ENCODE measurements at places on chromosomes 5 and 9.

GRCh38 chr5:141431286-141431685 lies 979 bp downstream of the PCDHGA12 start:
- no peak for DNase-seq

- DNase-seq, result no peak
These were observed 106.5 kb downstream of the NFIB start for GRCh38 chr9:14207352-14207995.

- DNase-seq, result no peak
These were observed 17.7 kb downstream of the TTLL11 start for GRCh38 chr9:122075135-122076030.

DNA sequence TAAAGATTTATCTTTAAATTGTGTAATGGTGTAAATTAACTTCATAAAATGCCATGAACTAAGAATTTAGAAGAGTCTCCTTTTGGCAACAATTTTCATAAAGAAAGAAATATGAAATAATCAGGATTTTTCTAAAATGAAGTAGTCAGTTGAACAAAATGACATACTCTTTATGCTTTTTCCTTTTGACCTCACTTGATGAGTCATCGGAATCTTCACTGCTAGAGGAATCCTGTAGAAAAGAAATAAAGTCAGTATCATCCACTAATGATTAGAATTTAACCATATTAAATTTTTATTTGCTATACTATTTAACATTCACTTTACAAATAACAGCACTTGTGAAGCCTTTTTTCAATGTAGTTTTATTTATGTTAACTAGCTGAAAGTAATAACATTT lies 26.1 kb downstream of the CHD1 start:
- DNase-seq, result no peak

GRCh38 chr9:134408939-134409737 lies 82.9 kb downstream of the RXRA start:
- no peak for DNase-seq

- DNase-seq, result no peak
These were observed 181.3 kb upstream of the ELL2 start for GRCh38 chr5:96142786-96143434.

DNA sequence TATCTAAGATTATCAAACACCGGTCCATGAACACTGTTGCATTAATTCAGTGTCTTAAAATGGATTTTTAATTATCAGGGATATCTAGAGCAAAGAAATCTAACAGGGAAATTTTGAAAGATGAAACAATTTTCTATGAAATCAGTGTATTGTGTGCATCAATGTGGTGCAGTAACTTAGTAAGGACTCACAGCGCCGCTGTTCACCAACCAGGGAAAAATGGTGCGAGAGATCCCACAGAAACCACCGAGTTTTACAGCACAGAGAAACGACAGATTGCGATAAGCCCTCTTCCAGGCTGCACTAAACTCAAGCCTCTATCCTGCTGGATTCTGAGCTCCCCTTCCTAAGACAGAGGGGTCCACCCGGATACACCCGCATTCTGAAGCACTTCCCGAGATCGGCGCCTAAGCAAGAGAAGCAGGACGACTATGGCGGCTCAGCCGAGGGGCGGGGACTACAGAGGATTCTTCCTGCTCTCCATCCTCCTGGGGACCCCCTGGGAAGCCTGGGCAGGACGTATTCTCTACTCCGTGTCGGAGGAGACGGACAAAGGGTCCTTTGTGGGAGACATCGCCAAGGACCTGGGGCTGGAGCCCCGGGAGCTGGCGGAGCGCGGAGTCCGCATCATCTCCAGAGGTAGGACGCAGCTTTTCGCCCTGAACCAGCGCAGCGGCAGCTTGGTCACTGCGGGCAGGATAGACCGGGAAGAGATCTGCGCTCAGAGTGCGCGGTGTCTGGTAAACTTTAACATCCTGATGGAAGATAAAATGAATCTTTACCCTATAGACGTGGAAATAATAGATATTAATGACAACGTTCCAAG lies at the start of gene PCDHGA7:
PCDHGA7 (plus strand) TSS at position 274 of the 826 bp plus-strand sequence; CDS start at position 432, 158 bp downstream.
- no peak for DNase-seq

- DNase-seq, result no peak
These were observed 650.3 kb upstream of the CDH10 start for GRCh38 chr5:25295067-25295466.

DNA sequence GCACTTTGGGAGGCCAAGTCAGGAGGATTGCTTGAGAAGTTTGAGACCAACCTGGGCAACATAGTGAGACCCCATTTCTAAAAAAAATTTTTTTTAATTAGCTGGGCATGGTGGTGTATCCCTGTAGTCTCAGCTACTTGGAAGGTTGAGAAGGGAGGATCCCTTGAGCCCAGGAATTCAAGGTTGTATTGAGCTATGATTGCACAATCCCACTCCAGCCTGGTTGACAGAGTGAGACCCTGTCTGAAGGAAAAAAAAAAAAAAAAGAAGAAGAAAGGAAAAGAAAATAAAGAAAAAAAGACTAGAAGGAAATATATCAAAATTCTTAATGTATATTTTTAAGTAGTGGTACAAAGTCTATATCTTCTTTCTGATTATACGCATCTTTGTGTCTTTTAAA lies 28.8 kb upstream of the PCDHB1 start:
- DNase-seq, result no peak

DNA sequence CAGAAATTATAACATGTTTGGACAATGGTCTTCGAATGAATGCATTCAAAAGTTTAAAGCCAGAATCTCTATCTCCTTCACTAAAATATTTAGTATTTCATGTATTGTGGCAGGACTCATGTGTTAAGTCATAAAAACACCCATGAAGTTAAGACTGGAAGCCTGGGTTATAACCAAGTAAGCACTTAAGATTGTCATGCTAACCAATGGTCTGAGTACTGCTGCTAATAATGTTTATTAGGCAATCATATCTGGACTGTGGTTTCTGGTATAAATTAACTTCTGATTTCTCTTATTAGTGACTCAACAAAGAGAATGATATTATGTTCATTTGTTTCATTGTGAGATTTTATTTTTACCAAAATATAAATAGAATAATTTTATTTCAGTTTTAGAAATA lies 297.9 kb upstream of the EDIL3 start:
- no peak for DNase-seq

GRCh38 chr9:91825422-91825821 lies 124.6 kb downstream of the ROR2 start:
- no peak for DNase-seq

DNA sequence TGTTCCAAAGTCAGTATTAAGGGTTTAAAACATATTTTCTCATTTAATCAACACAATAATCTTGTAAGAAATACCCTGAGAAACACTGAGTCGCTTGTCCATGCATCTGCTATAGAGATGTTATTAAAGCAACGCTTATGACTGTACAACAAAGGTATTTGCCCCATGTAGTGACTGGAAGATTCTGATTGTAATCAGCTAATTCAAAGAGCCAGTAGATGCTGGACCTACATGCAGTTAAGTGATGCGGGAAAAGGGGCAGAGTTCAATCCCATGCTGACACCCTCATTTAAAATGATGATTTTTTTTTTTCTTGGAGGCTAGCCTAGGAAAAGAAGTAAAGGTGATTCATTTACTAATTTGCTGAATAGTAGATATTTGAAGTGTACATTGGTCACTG lies 149.3 kb upstream of the MTAP start:
- no peak for DNase-seq

DNA sequence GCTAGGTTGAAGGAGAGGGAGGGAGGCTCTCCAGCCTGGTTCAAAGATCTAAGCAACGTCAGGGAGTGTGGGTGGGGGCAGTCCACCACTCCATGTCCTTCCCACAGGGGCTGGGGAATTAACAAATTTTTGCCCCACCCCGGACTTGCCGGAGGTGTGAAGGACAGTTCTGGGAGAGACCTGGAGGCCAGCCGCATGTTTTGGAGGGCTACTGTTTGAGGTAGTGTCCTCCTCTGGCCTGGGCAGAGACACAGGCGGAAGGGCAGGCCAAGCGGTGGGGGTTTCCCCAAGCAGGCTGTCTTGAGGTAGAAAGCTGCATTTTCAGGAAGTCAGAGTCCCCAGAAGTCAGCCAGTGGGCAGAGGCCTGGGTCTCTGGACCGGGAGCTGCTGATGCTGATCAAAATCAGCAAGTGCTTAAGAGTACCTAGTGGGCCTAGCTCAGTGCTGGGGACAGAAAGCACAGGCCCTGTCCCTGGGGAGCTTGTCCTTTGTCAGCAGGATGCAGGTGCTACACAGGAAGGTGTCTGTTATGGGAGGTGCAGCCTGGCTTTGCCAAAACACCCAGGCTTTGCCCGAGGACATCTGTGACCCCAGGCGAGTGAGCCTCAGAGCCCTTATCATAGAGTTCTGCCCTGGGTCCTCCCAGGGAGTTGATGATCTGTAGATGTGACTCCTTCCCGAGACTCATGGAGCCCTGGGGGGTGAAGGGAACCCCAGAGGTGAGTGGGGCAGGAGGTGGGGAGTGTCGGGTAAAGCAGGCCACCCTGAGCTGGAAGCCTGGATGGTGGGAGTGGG lies 18.5 kb downstream of the JADE2 start:
- DNase-seq, result no peak

- no peak for DNase-seq
These were observed 99.5 kb downstream of the INSYN2B start for GRCh38 chr5:169880785-169881184.

DNA sequence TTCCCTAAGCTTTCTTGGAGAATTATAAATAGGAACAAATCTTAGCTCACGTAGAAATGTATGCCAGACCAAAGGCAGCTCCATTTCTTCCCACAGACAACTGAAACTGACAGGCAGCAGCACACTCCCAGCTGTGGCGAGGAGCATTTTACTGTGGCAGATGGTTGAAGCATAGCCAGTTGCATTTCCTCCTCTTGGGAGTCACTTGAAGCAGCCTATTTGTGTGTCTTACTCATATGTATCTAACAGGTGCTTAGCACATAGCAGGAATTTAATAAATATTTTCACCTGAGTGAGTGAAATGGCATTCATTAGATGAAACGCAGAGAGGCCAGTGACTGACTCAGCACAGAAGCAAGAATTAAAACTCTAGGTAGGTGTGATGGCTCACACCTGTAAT lies 12.3 kb upstream of the MTMR12 start:
- DNase-seq, result no peak

GRCh38 chr5:171029401-171029800 lies 167.6 kb downstream of the RANBP17 start:
- DNase-seq, result no peak

DNA sequence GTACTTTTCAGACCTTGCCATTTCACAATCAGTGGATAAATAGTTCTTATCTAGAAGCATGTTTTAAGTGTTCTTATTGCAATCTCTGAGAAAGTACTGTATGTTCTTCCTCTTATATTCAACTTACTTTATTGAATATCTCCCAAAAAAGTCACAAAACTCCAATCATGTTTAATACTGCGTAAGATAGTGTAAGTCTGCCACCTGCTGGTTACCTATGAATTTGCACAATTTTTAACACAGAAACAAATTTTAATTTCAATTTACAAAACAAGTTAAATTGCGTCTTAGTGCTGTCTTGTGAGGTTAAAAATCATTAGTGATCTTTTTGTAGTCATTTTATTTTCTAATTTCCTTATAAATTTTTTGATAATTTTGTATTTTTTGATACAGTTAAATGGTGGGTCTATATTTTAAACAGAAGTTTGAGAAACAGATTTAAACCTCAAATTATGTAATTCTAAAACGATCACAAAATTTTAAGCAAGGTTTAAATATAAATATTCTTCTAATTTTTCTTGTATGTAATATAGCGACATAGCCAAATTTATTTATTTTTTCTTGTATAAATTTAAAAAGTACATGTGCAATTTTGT lies 115.8 kb downstream of the EMB start:
- no peak for DNase-seq

- DNase-seq, result no peak
These were observed 255.7 kb upstream of the PPP1R2B start for GRCh38 chr5:156594406-156594805.

- no peak for DNase-seq
These were observed 4.6 kb upstream of the DND1 start for GRCh38 chr5:140677947-140678346.

GRCh38 chr9:95239071-95239470 lies 78.4 kb downstream of the FANCC start:
- DNase-seq, result no peak

DNA sequence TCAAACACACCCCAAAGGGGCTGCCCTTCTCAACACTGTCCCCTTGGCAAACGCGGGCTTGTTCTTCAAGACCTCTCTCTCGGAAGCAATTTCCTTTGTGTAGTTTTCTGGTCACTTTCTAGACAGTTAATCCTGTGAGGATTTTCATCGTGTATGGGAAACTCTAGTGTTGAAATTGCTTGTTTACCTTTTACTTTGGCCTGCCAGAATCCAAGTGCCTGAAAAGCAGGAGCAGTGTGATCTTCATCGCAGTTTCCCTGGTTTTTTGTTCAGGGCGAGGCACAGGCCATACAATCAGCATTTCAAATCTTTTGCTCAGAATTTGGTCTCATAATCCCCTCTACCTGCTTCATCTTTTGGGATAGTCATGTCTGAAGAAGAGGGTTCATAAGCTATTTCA lies 115.7 kb upstream of the C9orf72 start:
- DNase-seq, result no peak

DNA sequence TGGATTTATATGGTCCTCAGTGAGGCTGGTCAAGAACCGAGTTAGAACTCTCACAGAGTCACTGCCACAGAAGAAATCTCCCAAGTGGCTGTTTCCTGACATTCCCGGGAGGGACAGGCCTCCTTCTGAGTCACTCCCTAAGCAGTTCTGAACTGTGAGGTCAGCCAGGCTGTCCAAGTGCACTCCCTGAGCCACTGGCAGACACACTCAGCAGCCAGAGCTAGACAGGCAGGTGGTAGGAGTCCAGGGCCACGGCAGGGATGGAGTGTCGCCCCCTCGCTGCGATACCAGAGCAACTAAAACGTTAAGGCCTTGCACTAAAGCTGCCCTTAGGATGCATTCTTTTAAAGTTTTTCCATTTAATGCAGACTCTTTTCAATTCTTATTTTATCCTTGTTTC lies 3.4 kb downstream of the IL4 start:
- DNase-seq, result no peak

- no peak for DNase-seq
These were observed 31.8 kb upstream of the FGF1 start for GRCh38 chr5:142717582-142718215.

- DNase-seq, result no peak
These were observed 512.2 kb upstream of the ADAMTS16 start for GRCh38 chr5:4627929-4628328.

- DNase-seq, result no peak
These were observed 125.6 kb downstream of the ALDH1A1 start for GRCh38 chr9:72826996-72827949.

DNA sequence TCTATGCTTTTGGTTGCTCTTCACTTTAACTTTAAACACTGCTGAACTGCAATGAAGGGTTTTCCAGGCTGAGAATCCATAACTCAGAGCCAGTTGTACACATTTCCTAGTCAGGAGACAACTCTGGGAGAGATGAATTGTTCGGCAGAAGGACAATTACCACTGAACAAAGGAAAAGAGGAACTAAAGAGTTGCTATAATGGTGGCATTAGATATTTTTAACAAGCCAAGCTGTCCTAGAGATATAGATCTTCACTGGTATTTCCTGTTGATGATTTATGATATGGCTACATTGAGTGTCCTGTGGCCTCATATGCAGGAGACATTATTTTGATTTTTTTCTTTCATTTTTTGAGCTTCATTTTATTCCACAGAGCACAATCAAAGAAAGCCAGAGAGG lies 219.1 kb upstream of the PCSK5 start:
- DNase-seq, result no peak

All from activated T-cell treated with anti-CD3 and anti-CD28 coated beads for 48 hours (primary cell).